ENCODE measurements at places on chromosomes 2 and 18. TPM values are rescaled to one million over a fixed set of nuclear protein-coding genes. Genes with fewer than 3 reads are reported as not detected.
A peak's percentile ranks its signal among the peaks of the same experiment; 100 is the strongest.

The FAM237A gene
- total RNA-seq = not detected

The MC5R gene
- total RNA-seq = not detected

The LYPD6 gene
- 10.7 TPM for total RNA-seq

DNA sequence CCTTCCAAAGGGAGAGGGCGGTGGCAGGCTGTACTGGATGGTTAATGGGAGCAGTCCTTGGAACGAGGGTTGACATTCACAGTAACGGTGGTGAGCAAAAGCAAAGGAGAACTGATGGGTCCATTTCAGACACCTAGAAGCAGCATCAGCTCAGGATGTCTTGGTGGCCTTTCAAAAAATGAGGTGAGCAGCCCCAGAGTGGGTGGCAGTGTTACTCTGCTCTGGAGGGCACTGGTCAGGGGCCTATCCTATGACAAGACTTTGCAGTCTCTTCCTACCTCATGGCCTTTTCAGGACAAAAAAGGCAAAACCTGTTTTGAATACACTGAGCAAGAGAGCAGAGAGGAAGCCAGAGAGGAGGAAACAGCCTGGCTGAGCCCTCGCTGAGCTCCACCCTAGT lies 23.5 kb downstream of the CAPN14 start:
- no peak overlapping the region for H3K27ac ChIP-seq
- no peaks in the 10 kb centered on the region for H3K36me3 ChIP-seq
- no peak overlapping the region for H3K4me3 ChIP-seq
- no peaks in the 10 kb centered on the region for H3K4me1 ChIP-seq
- DNase-seq = no peak

- H3K4me3 ChIP-seq = no peak overlapping the region
- DNase-seq = no peak
- H3K27ac ChIP-seq = no peak overlapping the region
- H3K4me1 ChIP-seq = peaks cover 5% of the 10 kb centered on the region
Measured at GRCh38 chr2:74314107-74314506, 29.1 kb downstream of the SLC4A5 start.

DNA sequence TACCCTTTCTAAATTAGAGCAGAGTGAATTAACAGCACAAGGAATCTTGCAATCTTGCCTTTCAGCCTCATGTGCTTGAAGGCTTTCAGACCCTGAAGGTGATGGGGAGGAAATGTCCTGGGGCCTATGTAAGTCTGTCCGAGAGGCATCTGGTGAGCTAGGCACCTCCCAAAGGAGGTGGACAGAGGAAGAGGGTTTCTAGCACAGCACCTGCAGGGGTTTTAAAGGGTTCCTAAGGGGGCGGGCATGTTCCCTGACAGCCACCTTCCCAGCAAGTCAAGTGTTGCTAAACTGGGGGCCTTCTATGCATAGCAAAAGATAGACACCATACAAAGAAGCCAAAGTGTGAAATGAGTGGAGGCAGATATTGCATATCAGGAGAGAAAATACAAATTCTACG lies 88.5 kb downstream of the CDH2 start:
- H3K36me3 ChIP-seq = no peaks in the 10 kb centered on the region
- no peak for DNase-seq
- no peak overlapping the region for H3K4me3 ChIP-seq
- H3K27me3 ChIP-seq = no peaks in the 10 kb centered on the region
- H3K4me1 ChIP-seq = peaks cover 69% of the 10 kb centered on the region

- no peaks in the 10 kb centered on the region for H3K4me1 ChIP-seq
- H3K4me3 ChIP-seq = no peak overlapping the region
- no peak overlapping the region for H3K27ac ChIP-seq
- no peaks in the 10 kb centered on the region for H3K36me3 ChIP-seq
- DNase-seq = no peak
Measured at GRCh38 chr2:225893151-225893550, 493.6 kb downstream of the NYAP2 start.

GRCh38 chr2:28643911-28644334 lies 107.7 kb upstream of the PPP1CB start:
- no peak overlapping the region for H3K27ac ChIP-seq
- H3K4me1 ChIP-seq = peaks cover 7% of the 10 kb centered on the region
- no peaks in the 10 kb centered on the region for H3K27me3 ChIP-seq
- no peak overlapping the region for H3K4me3 ChIP-seq
- H3K36me3 ChIP-seq = no peaks in the 10 kb centered on the region

GRCh38 chr2:233800208-233800607 lies 22.1 kb downstream of the MROH2A start:
- no peaks in the 10 kb centered on the region for H3K4me1 ChIP-seq
- no peaks in the 10 kb centered on the region for H3K36me3 ChIP-seq
- no peak overlapping the region for H3K4me3 ChIP-seq
- H3K27me3 ChIP-seq = no peaks in the 10 kb centered on the region
- DNase-seq = no peak

DNA sequence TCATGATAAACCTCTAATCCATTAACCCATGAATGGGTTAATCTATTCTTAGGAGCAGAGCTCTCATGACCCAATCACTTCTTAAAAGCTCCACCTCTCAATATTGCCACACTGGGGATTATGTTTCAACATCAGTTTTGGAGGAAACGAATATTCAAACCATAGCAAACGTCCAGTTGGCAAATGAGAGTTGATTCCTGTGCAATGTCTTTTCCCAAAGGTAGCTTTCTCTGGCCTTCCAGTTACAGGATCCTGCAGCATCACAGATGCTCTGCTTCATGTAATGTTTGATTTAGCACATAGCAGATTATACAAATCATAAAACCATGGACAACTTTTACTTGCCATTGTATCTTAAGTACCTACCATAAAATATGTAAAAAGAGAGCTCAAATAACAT lies 481.0 kb downstream of the TNS1 start:
- peaks cover 3% of the 10 kb centered on the region for H3K27me3 ChIP-seq
- no peak overlapping the region for H3K27ac ChIP-seq
- peak; percentile 7 for DNase-seq
- no peaks in the 10 kb centered on the region for H3K36me3 ChIP-seq
- no peaks in the 10 kb centered on the region for H3K4me1 ChIP-seq

Data from cardiac muscle cell (in vitro differentiated cells and primary cell).